Vagina (tissue), 2 donors: ENCODE measurements at places on chromosomes 5 and 9. TPM values are rescaled to one million over a fixed set of nuclear protein-coding genes. Genes with fewer than 3 reads are reported as not detected.

The NOXA1 gene
- 2.9 TPM for total RNA-seq

The TLE1 gene
- total RNA-seq: 75.1 TPM

The SPRY4 gene
- total RNA-seq: 13.5 TPM

The SPATA31A3 gene
- not detected for total RNA-seq

The RGS7BP gene
- total RNA-seq: 11.8 TPM

The MZB1 gene
- not detected for total RNA-seq
